ENCODE measurements at places on chromosomes 3 and 15. TPM values are rescaled to one million over a fixed set of nuclear protein-coding genes. Genes with fewer than 3 reads are reported as not detected.

WDR49 gene
- total RNA-seq: not detected

CNOT10 gene
- 74.0 TPM for total RNA-seq

C2CD4A gene
- total RNA-seq: 0.12 TPM

EIF2B5 gene
- total RNA-seq: 73.2 TPM

FURIN gene
- total RNA-seq: 76.9 TPM

SAMD7 gene
- total RNA-seq: not detected

GLDN gene
- not detected for total RNA-seq

BNC1 gene
- not detected for total RNA-seq

DLL4 gene
- total RNA-seq: not detected

CCR4 gene
- 8.1 TPM for total RNA-seq

POPDC2 gene
- 2.0 TPM for total RNA-seq

VIPR1 gene
- total RNA-seq: 6.6 TPM

PRR20G gene
- not detected for total RNA-seq

FSIP1 gene
- 0.62 TPM for total RNA-seq

SLC33A1 gene
- 16.3 TPM for total RNA-seq

SERPINI2 gene
- total RNA-seq: not detected

CLDN18 gene
- not detected for total RNA-seq

BCL2A1 gene
- 94.3 TPM for total RNA-seq

LRRC31 gene
- total RNA-seq: not detected

PSTPIP1 gene
- 94.5 TPM for total RNA-seq

COLQ gene
- total RNA-seq: 0.48 TPM

ZPLD1 gene
- not detected for total RNA-seq

EIF1B gene
- total RNA-seq: 54.2 TPM

GXYLT2 gene
- 0.16 TPM for total RNA-seq

OXSR1 gene
- 57.3 TPM for total RNA-seq

XCR1 gene
- total RNA-seq: not detected

SIDT1 gene
- 19.9 TPM for total RNA-seq

CLDN16 gene
- total RNA-seq: not detected

LINGO1 gene
- total RNA-seq: not detected

ITIH3 gene
- total RNA-seq: not detected

OR5K2 gene
- not detected for total RNA-seq

LRTM1 gene
- not detected for total RNA-seq

WDR72 gene
- not detected for total RNA-seq

PLS1 gene
- 6.2 TPM for total RNA-seq

ERICH6 gene
- not detected for total RNA-seq

GOLGA8K gene
- total RNA-seq: 0.49 TPM

MOBP gene
- total RNA-seq: not detected

PLCL2 gene
- total RNA-seq: 19.1 TPM

SLC12A1 gene
- total RNA-seq: not detected

CADM2 gene
- total RNA-seq: 0.21 TPM

LRRC2 gene
- total RNA-seq: not detected

EXD1 gene
- total RNA-seq: not detected

MITF gene
- total RNA-seq: 0.06 TPM

SLC9C1 gene
- not detected for total RNA-seq

CPLX3 gene
- total RNA-seq: not detected

TIPIN gene
- total RNA-seq: 78.7 TPM

ISLR gene
- not detected for total RNA-seq

GPX1 gene
- 242 TPM for total RNA-seq

KBTBD12 gene
- total RNA-seq: not detected

CLRN1 gene
- total RNA-seq: not detected

DAZL gene
- not detected for total RNA-seq

POLQ gene
- total RNA-seq: 20.1 TPM

SYNPR gene
- not detected for total RNA-seq
